CD4-positive, alpha-beta T cell treated with Interleukin-15 for 4 hours (primary cell): ENCODE measurements at places on chromosomes 2 and 18.

- no peak for DNase-seq
Observed at GRCh38 chr2:223528036-223528435, 74.1 kb downstream of the SCG2 start.

GRCh38 chr2:72759755-72760154, 66.1 kb downstream of the EXOC6B start:
- no peak for DNase-seq

GRCh38 chr2:223047260-223047761, 4.7 kb upstream of the KCNE4 start:
- no peak for DNase-seq

DNA sequence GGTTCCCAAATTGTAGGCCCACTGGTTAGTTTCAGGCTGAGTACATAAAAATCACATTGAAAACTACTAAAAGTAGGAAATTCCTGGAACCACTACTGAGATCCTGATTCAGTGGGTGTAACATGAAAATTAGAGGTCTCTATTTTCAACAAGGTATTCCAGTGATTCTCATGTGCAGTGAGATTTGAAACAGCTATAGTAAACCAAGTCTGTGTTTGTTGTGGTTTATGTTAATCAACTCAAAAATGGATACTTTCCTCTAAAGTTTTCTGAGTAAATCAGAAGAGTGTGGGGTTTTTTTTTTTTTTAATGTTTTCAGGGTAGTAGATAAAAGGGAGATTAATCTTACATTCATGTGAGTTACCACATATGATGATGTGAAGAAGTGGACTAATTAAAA, 42.4 kb upstream of the LIMS1 start:
- DNase-seq: no peak

DNA sequence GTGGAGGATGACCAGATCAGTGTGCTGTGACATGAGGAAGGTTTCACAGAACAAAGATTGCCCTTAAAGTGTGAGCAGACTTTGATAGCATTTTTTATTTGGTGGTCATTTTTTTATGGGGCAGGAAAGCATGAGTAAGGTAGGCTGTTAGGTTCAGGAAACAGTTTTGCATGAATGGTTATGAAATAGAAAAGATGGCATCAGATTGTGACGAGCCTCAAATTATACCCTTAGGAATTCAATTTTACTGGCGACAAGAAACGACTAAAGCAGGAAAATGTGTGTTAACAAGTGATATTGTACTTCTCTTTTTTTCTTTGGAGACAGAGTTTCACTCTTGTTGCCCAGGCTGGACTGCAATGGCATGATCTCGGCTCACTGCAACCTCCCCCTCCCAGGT, 44.7 kb downstream of the PIK3C3 start:
- DNase-seq: no peak

DNA sequence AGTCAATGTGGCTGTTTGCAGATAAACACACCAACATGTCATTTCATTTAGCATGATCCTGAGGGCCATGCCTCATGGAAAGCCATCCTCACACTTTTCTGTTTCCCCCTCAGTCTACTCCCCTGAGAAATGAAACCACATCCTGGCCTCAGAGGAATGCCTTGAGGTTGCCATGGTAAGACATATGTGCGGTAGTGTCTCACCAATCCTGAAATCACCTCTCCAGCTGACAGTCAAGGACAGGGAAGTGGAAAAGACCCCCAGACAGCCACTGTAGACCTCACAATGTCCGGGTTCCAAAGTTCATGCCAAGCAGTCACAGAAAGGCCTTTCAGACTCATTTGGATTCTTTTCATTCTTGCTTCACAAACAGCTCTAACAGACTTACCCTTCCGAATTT, 175.2 kb upstream of the PKDCC start:
- DNase-seq: no peak

DNA sequence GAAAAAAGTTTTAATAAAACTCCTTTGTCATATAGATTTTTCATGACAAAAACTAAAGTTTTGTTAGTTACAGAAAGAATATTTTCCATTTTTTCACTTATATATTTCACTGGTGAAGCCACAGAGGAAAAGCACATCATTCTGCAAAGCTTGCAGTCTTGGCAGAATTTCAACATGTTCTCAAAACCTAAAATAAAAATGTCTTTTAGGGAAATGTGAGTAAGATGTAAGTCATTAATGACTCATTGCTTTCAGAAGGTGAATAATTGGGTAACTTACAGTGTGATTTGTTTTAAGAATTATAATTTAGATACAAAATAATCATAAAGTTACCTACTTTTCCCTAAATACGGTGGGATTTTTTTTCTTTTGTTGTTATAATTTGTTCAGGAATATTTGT, 43.4 kb upstream of the TNFRSF11A start:
- no peak for DNase-seq

DNA sequence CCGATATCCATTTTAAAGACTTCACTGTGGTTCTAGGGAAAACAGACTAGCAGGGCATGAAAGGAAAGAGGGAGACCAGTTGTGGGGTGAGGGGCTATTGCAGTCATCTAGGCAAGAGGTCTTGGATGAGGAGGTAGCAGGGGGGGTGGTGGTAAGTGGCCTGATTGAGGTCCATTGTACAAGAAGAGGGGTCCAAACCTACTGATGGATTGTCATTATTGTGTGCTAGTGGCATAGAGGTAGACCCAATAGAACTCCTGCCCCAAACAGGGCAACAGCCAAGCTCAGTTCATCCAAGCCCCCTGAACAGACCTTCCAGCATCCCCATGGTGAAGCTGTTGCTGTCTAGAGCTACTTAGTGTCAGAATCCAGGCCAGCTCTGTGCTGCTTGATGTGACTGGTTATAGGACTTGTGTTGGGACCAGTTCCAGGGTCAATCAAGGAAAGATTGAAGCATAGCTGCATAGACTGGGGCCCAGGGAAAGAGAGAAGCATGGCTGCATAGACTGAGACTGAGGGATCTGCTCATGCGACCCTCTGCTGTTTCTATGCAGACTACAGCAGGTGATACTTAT, 7.0 kb downstream of the ASAP2 start:
- DNase-seq: no peak

GRCh38 chr2:73614997-73615396, 27.2 kb downstream of the NAT8 start:
- no peak for DNase-seq

- DNase-seq: no peak
Observed at GRCh38 chr2:126912201-126912600, 13.5 kb downstream of the TEX51 start.

DNA sequence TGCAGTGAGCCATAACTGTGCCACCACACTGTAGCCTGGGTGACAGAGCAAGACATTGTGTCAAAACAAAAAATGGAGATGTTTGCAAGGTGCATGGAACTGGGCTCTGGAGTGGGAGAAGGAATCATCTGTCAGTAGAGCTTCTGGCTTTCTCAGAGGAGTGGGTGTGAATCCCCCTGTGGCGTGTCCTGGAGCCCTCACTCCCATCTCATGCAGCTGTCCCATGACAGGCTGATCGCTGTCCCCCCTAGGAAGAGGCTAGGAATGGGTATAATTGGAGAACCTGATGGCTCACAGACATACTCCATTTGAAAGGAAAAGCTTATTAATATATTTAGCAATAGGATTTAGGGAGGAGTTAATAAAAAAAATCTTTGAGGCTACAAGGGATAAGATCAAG, 125.8 kb upstream of the EPB41L3 start:
- DNase-seq: no peak

- no peak for DNase-seq
Observed at GRCh38 chr2:5782103-5782502, 89.9 kb downstream of the SOX11 start.

DNA sequence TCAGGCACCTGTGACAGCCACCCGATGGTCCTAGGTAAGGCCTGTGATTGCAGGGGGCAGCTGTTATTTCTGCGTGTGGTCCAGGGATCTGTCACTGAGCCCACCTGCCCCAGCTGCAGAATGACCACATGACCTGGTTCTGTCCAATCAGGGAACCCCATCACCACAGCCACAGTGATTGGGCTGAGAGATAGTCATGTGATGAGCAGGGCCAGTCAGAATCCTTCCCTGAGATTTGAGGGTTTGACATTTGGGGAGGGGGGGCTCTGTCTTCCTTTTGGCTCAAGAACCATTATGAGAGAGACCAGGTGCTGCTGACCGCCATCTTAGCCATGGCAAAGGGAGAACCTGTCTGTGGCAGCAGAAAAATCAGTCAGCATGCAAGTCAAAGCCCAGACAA, 147.2 kb downstream of the SMAD7 start:
- DNase-seq: no peak

DNA sequence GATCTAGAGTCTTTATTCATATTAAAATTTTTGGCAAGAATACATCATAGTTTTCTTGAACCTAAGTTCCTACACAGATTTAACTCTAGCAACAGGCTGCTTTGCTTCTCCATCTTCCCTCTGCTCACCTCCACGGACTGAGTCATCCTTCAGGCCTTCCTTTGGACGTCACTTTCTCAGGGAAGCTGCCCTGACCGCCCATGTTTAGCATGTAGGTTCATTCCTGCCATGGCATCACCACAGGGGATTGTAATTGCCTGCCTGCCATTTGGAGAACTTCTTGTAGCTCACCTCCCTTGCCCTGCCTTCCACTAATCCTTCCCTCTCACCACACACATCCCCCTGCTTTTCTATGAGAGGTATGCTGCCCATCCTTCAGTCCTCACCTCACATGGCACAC, 43.9 kb upstream of the B3GNT2 start:
- DNase-seq: no peak

DNA sequence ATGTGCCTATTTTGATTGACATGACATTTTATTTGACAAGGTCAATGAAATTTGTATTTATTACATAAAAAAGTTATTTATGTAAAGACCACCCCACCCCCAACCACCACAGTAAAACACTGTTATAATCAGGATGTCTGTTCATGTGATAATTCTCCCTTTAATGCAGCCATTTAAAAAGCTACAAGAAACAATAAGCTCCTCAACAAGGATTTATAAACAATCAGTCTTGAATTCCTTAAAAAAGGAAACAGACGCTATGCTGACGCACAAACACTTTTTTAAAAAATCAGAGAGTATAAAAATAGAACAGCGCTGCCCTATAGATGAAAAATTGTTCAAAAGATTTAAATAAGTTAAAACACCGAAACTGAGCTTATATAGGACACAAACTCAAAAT, 102.2 kb downstream of the SOS1 start:
- DNase-seq: no peak
